ENCODE measurements at places on chromosomes 2 and 18.

GRCh38 chr18:80133124-80133523, 24.1 kb downstream of the ADNP2 start:
- DNase-seq, result no peak

- peak; percentile 73 for DNase-seq
Observed at GRCh38 chr2:241443486-241444223, 64.7 kb downstream of the STK25 start.

- DNase-seq, result no peak
Observed at GRCh38 chr2:216306868-216307267, 65.4 kb downstream of the MARCHF4 start.

DNA sequence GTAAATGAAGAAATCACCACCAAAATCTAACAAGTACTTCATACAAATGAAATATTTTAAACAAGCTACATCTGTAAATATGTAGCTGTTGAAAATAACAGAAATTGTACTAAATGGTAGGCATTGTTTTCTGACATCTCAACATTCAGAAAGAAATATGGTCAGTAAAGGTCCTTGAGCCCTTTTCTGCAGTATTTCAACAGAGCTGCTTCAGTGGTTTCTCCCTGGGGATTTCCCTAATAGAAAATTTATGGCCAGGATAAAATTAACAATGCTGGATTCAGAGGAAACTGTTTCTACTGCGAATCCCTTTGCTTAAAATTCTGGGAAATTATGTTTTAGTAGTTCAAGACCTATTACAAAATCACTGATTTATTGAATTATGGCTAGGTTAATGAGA, 256.6 kb downstream of the PIEZO2 start:
- no peak for DNase-seq

- DNase-seq, result peak; percentile 18
Observed at GRCh38 chr18:22504251-22505030, 86.7 kb upstream of the CTAGE1 start.

GRCh38 chr2:168454737-168455644, 1.1 kb upstream of the CERS6 start:
- DNase-seq, result no peak

DNA sequence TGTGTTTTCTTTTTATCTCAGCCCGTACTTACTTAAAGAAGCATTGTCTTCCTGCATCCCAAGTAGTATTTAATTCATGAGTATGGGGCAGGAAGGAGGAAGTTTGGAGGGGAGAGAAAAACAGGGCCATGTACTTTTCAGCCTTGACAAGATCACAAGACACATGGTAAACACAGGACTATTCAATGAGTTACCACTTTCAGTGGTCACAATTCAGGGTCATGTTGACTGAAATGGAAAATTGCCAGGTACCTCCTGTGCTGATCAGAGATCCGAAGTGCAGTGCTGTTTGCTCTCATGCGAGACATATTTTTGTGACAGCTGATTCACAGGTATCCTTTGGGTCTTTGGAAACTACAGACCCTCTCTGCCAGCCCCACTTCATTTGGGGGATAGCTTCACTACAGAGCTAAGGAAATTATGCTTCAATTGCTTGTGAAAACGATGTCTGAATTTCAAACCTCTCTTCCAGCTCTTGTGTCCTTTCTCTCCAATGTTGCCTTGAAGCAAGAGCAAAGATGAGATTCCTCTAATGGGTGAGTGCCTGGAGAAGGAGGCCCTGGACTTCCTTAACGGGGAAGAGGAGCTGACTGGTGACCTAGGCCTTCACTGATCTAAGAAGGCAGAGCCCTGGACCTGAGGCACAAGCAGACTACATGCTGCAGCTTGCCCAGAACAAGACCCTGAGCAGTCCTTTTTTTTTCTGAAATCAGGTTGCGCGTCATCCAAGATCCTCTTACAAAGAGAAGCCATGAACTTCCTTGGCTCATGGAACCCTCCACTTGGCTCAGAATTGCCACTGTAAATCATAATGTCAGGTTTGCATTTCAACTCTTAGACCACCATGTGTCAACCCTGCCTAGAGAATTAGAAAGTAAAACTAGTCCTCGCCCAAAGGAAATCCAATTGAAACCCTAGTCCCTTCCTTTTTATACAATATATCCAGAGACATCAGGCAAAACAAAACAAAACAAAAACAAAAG, 44.1 kb downstream of the EVA1A start:
- no peak for DNase-seq

- DNase-seq, result no peak
Observed at GRCh38 chr2:58865436-58865835, 624.3 kb upstream of the FANCL start.

DNA sequence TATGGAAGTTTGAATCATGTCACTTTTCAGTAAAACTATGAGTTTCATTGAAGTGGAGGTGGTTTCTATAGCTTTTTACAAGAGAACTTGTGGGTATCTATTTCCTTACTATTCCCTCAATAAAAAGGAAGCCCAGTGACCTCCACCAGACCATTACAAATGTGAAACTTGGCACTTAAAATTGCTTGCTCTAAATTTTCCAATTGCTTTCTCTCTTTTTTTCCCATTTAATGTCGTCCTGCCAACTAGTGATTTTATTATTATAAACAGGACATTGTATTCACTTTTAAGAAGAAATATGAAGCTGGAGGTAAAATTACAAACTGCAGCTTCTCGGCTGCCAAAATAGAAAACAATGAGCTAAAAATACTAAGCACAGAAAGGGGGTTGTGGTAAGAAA, 208.2 kb upstream of the ALPP start:
- DNase-seq, result no peak

Measured in MCF 10A (cell line).